ENCODE measurements at places on chromosomes 2 and 18.

- peak; percentile 83 for DNase-seq
Measured at GRCh38 chr2:98806236-98806697, 75.3 kb upstream of the MGAT4A start.

DNA sequence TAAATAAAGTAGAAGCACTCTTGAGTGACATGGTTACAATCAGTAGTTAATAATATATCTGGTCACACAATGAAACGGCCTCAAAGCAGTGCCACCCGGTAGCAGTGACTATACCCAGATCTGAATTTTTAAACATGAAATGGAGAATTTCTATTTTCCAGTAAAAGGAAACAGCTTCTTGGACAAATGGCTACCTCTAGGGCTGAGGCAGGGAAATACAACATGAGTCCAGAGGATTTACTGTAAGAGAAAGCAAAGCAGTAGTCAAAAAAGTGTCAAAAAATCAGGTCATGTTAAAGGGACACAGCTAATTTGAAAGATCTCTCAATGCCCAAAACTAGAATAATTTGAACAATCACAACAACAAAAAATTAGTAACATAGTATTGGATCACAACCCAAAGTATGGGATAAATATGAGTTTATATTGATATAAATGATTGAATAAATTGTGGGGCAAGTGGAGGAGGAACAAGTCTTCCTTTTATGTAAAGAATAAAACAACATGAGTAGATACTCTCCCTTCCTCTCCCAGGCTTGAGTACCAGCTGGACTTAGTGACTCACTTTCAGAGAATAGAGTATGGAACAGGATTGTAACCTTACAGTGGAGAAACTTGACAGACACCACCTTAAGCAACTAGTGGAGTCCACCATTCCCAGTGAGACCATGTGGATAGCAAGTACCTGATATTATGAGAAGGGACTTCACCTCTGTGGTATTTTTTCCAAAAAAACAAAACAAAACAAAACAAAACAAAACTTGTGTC is 180.8 kb downstream of the MBD2 start:
- DNase-seq, result peak; percentile 67

DNA sequence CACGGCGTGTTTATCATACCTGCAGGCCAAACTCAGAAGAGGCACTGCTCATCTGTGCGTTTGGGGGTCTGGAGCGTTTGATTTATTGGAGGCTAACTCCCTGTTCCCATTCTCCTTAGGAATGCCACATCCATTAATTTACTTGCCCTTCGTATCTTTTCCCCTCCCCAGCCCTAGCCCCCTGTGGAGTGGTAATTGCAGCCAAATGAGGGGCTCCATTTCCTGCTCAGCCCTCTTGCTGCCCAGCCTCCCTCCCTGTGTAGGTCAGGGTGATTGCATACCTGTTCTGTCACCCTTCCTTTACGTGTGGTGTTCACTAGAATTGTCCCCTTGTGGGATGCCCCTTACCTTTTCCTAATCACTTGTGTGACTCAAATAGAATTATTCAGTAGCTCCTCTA is 120.4 kb downstream of the MAP3K20 start:
- DNase-seq, result no peak

DNA sequence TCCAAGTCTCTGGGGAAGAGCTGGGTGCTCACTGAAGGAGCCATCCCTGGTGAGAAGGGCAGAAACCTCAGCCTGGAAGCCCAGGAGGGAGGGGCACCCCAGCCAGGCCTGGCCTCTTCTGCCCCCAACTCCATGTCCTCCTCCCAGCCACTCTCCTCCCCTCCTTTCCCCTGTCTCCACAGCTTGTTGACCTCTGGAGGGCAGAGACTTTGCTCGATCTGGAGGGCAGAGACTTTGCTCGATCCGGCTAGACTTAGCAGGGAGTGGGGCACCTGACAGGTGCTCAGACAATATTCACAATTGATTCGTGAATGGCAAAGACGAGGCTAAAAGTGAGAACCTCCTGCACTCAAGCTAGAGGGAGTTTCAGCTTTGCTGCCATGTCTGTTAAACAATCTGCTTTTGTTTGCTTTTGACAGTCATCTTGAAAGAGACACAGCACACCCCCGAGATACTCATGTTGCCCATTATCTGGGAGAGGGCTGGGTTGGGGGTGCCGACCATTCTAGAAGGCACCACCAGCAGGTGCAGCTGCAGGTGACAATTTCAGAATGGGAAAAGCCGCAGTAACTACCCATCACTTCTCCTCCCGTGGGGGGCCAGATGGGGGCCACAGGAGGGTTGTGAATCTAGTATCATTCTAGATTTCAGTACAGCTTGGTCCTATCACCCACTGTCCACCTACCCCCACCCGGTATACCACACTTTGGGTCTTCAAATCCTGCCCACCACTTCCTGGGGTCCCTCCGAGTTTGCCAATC is 54.8 kb downstream of the DNMT3A start:
- no peak for DNase-seq

DNA sequence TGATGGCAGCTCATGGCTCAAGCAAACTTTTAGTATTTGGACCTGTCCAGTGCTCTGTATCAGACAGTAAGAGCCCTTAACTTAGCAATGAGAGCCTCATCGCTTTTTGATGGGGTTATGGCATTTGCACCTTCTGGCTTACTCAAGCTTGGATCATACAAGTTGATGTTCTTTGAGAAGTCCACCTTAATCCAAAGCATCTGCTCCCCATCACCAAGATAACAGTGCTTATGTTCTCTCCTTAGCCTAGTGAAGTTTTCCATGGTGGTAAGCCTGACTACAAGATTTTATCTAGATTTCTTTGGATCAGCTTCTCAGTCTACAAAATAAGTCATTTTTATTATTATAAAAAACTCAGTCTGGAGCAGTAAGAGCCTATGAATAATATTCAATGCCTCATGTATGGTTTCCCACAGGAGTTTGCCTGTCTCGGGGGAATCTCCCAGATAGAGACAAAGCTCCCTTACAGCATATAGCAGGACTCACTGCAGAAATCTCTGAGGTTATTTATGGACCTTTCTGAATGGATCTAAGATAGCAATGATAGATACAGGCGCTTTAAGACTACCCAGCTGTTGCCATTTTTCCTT is 472.2 kb upstream of the LINC00305 start:
- no peak for DNase-seq

DNA sequence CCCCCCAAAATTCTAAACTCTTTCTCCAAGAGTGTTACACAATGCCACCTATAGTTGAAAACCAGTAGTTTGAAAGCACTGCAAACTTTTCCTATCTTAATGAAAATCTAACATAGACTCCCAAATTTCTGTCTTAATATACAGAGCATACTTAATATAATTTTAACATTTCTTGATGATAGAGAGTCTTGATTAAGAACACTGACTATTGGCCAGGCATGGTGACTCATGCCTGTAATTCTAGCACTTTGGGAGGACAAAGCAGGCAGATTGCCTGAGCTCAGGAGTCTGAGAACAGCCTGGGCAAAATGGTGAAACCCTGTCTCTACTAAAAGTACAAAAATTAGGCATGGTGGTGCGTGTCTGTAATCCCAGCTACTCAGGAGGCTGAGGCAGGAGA is 34.2 kb downstream of the ASXL2 start:
- DNase-seq, result peak; percentile 21

- DNase-seq, result peak; percentile 47
Measured at GRCh38 chr2:173436088-173436487, 81.4 kb downstream of the CDCA7 start.

DNA sequence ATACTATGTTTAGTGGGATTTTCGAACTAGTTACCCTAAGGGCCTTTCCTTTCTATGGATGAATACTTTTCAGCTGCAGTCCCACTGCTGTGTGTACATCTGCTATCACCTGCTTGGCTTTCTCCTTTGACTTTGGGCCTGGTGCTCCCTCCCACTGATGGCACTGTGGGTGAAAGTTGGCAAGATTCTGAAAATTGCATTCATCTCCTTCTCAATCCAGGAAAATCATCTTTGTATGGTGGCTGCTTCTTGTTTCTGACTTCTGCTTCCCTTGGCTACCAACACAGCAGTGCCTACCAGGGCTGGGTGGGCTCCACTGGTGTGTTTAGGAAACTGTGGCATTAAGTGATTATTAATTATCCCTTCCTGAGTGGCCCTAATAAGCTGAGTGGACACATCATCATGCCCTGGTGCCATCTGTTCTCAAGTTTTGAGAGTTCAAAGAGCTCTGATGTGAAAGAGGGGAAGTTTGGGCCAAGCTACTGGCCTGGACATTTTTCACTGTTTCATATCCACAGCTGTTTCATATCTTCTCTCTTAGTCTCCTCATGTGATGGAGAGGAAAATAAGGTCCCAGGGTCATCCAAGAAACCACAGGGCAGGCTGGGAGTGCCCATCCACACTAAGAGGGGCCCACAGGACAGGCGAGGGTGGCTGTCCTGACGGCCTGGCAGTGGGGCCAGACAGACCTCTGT is 16.7 kb downstream of the HK2 start:
- DNase-seq, result no peak

- no peak for DNase-seq
Measured at GRCh38 chr2:98505311-98505808, 60.7 kb downstream of the INPP4A start.

- no peak for DNase-seq
Measured at GRCh38 chr18:52394602-52395001, 54.6 kb downstream of the DCC start.

GRCh38 chr2:44522846-44523245 is 161.1 kb downstream of the CAMKMT start:
- DNase-seq, result no peak

GRCh38 chr18:49833814-49834213 is 20.5 kb upstream of the ACAA2 start:
- DNase-seq, result no peak

GRCh38 chr2:60391649-60392375 is 161.6 kb downstream of the BCL11A start:
- no peak for DNase-seq

GRCh38 chr2:28419443-28420270 is 27.0 kb downstream of the FOSL2 start:
- no peak for DNase-seq

DNA sequence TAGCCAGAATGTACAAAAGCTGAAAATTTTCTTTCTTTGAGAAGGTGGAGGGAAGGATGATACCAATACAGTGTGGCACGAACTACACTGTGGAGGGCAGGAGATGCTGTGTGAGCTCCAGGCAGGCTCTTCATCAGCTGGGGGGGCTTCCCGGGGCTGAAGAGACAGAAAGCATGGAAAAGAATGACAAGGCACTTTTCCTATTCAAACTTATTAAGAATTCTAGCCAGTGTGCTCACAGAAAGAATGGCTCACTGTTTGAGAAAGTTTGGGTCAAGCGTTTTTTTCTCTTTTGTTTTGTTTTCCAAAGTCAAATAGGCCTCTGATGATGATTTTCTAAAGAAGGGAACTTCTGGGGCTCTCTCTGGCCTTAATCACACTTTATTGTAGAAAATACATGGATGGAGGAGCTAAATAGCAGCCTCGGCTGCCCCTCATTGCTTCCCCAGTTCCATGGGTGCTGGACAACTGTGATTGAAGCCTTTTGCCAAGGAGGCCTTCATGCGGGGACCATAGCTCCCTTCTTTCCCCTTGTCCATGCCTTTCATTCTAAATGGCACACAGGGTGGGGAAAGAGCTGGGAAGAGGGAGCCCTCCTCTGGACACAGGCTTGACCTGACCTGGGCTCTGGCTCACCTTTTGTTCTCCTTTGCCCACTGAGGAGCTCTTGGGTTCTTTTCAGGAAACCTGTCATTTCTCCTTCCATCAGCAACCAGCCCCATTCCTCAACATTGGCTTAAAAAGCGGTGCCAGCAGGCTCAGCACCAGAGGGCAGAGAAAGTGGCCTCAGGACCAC is 130.6 kb downstream of the TDRD15 start:
- no peak for DNase-seq

DNA sequence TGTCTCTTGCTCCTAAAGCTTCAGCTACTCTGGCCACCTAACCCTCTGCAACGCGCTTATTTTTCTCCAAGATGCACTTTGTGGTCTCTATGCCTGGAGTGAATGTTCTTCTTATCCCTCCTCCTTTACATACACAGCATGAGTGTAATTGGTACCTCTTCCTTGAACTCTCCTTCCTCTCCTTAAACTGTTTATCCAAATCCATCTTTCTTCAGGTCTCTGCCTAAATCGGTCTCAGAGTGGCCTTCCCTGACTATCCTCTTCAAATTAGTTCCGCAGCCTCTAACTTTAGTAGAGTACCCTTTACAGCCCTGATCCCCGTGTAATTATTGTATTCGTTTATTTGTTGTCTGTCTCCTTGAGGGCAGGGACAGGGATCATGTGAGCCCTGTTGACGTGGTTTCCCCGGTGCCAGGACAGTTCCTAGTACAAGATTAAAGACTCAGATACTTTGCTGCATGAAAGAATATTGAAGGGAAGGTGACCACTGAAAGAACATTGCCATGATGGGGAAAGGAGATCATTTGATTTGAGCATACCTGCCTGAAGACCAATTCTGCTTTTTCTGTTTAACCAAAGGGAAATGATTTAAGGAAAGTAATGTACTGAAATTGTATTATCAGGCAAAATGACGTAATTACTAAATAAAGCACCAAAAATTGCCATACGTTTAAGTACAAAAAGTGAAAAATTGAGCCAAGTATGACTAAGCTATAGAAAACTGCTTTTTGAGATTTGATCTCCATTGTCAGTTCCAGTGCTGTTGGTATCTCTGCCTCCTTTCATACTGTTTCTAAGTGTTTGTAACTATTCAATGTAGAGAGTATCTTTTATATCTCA is 1.2 kb downstream of the CNOT9 start:
- peak; percentile 55 for DNase-seq

- no peak for DNase-seq
Measured at GRCh38 chr2:68059784-68060525, 2.8 kb downstream of the C1D start.

DNA sequence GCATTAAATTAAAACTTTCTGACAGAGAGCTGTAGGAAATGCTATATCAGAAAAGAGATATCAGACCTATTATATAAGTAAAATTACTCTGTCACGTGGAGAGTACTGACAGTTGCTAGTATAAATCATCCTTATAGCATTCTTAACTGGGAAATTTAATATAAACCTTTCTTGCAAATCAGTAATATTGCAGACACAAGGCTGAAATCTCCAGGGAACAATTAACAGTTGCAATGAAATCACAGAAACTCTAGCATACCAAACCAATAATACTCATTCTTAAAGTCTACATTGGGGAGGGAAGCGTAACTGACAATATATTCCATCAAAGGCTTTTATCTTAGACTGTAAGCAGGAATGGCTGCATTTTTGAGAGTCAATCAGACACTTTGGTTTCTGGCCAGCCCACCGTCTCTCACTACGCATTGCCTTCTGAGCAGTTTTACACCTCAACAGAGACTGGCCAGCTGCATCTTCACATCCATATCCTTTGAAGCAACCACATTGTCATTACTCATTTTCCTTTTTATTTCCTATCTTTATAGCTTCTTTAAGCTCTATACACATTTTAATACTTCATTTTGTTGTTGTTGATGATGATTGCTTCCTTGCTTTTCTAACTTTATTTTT is 536.0 kb upstream of the CDH2 start:
- no peak for DNase-seq

- no peak for DNase-seq
Measured at GRCh38 chr2:9273486-9274130, 67.0 kb downstream of the ASAP2 start.

- DNase-seq, result no peak
Measured at GRCh38 chr2:132772340-132772739, 102.3 kb upstream of the LYPD1 start.

GRCh38 chr2:28952836-28953211 is 28.3 kb upstream of the TOGARAM2 start:
- no peak for DNase-seq
